ENCODE measurements at places on chromosomes 3 and 15.
A peak's percentile ranks its signal among the peaks of the same experiment; 100 is the strongest.

- DNase-seq, result no peak
These were observed 134.4 kb downstream of the MDFIC2 start for GRCh38 chr3:70177881-70178645.

DNA sequence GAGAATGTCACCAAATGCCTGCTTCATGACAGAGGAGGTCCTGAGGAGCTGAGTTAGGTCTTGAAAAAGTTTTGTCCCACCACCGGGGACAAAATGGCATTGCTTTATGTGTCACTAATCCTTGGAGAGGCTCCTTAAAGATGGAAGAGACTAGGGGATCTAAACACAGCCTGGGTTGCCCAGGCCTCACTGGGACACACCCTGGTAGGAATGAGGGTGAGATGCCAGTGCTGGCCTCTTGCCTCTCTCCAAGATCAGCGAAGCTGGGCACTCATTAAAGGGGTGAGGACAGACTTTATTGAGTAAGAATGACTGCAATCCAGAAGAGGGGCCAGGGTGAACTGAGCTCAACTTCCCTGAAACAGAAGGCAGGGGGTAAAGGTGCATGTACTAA lies 58.5 kb upstream of the KLF13 start:
- DNase-seq, result no peak

DNA sequence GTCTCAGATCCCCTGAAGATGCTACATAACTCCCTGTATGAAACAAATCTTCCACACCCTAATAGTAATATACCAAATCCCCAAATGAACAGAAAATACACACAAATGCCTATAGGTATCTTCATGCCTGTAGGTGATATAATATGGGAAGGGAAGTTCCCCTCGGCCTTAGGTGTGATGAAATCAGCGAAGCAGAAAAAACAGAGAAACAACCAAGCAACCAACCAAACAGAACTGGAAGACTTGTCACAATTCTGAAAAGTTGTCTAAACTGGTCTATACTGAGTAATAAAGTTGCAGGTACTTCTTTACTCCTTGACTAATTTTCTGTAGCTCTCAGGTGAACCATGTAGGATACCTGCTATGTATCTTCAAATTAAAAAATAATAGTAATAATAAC lies 82.2 kb upstream of the SATB1 start:
- DNase-seq, result no peak

DNA sequence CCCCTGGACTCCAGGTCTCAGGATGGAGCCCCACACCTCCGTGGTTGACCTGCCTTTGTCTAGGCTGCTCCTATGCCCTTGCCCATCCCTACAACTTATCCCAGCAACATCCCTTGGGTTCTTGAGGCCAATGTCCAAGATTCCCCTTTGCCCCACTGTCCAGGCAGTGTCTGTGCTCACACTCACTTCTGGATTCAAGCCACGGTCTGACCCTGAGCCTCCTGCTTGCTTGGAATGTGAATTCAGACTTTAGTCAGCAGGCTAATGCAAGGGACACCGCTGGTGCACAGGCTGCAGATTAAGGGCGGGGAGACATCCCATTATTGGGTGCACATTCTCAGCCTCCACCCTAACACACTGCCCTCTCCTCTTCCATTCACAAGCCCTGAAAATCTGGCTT lies 154.1 kb downstream of the WNT5A start:
- no peak for DNase-seq

DNA sequence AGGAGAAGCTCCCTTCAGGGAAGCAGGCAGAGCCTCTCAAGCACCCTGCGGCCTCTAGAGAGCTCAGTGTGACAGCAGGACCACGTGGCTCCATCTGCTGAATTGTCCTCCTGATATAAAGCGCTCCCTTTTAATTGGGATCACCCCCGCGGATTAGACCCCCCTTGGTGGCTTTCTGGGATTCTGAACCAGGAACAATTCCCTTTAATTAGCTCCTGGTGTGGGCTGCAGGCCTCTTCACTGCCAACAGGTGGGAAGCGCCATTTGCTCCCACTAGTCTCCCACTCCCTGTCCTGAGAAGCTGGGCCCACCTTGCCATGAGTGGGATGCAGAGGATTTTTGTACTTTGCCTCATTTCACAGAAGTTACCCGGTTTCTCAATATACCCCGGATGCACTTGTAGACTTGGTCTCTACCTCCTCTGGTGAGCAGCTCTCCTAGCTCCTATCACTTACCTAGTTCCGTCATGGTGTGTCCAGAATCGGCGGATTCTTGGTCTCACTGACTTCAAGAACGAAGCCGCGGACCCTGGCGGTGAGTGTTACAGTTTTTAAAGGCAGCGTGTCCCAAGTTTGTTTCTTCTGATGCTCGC lies 592 bp downstream of the PGPEP1L start:
- DNase-seq, result no peak

GRCh38 chr15:59995568-59996297 lies 8.4 kb upstream of the FOXB1 start:
- DNase-seq, result no peak

DNA sequence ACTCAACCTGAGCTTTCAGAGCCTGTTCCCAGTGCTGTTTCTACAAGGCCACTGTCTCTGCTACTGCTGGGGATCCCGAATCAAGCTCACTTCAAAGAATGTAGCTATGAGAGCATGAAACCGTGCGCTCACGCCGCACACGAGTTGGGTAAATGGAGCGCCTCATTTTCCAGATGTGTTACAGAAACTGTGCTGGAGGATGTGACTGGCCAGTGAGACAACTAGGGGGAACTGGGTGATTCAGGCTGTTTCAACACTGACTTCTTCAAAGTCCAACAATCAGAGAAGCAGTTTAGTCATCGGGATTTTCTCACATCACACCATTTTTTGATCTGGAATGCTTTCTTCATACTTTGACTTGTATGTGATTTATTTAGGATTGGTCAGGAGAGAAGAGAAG lies 3.5 kb downstream of the ZNF710 start:
- DNase-seq, result no peak

- no peak for DNase-seq
These were observed 29.7 kb upstream of the ARNT2 start for GRCh38 chr15:80374441-80374840.

GRCh38 chr3:39292961-39293360 lies 13.1 kb upstream of the CX3CR1 start:
- DNase-seq, result no peak

- DNase-seq, result no peak
These were observed 1.3 kb upstream of the INSYN1 start for GRCh38 chr15:73754461-73754860.

DNA sequence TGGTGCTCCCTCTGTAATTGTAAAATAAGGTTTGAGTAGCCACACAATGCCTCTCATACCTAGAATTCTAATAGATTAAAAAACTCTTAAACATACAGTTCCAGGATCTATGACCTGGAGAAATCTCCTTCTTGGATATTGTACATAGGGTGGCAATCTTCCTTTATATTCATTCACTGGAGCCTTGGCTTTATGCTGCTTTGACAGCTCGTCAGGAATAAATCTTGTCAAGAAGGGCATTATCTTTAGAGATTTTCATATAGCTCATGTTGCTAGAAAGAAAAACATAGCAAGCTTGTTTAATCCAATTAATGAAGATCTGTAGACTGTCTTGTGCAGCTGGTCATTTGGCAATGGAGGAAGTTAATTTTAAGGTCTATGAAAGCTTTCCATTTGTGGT lies 131.1 kb downstream of the PYDC2 start:
- no peak for DNase-seq

GRCh38 chr3:112672716-112673541 lies 32.0 kb upstream of the CCDC80 start:
- peak; percentile 56 for DNase-seq

- DNase-seq, result no peak
These were observed 26.7 kb downstream of the PIK3CA start for GRCh38 chr3:179174898-179175297.

DNA sequence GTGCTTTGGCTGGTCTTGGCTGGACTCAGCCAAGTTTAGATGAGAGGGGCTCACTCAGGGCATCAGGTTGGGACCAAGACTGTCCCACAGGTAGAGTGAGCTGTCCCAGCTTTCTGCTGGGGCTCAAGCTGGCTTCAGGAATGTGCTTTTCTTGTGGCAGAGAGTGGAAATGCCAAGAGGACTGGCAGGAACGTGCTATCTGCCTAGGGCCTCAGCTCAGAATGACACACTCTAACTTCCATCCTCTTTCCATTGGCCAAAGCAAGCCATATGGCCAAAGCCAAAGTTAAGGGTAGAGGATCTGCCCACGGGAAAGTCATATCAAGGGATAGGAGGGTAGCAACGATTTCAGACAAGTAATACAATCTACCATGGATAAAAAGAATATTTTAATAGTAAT lies 178.8 kb downstream of the ABHD5 start:
- DNase-seq, result no peak

GRCh38 chr3:73249047-73249446 lies 187.6 kb downstream of the EBLN2 start:
- DNase-seq, result no peak

DNA sequence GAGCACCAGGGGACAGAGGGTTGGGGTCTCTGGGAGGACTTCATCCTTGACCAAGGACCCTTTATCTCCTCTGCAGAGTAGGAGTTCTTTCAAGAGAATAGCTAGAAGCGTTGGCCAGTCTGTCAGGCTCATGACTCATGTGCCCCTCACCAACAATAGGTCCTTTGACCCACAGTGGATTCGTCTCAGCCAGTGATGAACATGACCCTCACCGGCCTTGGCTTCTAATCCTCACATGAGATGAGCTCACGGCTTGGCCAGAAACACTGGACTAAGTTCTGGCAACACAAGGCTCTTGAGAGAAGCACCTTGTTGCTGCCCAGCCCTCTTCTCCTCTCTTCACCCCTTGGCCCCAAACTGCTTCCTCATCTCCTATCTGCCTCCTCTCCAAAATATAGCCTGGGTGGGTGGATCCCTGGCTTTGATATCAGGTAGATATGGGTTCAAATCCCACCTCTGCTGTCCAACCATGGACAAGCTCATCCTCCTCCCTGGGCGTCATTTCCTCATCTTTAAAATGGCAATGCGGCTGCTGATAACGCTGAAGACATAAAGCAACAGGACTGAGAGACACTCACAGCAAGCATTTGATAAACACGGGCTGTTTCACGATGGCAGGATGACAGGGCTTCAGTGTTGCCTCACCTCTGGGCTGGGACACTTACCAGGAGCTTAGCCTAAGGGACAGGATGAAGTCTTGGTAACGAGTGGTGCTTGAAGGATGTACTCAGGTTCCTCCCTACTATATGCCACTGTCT lies 446.7 kb upstream of the PROK2 start:
- no peak for DNase-seq

DNA sequence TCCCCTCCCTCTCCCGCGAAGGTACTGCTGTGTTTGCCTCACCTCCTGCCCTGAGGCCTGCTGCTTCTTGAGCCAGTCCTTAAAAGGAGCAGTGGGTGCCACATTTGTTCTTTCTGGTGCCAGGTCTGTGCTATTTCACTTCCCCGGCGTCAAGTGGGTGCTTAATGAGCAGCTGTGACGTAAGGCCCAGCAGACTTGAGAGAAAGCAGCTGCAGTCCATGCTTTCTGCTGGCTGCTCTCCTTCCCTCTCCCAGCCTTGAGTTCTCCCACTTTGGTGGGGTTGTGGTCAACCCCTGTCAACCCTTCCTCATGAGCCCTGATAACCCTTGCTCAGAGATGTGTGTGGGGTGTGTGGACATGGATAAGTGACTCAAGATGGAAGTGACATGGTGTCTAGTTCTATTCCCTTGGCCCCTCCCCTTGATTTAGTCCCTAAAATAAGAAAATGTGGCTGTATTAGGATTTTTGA lies 6.9 kb downstream of the INAFM2 start:
- no peak for DNase-seq

DNA sequence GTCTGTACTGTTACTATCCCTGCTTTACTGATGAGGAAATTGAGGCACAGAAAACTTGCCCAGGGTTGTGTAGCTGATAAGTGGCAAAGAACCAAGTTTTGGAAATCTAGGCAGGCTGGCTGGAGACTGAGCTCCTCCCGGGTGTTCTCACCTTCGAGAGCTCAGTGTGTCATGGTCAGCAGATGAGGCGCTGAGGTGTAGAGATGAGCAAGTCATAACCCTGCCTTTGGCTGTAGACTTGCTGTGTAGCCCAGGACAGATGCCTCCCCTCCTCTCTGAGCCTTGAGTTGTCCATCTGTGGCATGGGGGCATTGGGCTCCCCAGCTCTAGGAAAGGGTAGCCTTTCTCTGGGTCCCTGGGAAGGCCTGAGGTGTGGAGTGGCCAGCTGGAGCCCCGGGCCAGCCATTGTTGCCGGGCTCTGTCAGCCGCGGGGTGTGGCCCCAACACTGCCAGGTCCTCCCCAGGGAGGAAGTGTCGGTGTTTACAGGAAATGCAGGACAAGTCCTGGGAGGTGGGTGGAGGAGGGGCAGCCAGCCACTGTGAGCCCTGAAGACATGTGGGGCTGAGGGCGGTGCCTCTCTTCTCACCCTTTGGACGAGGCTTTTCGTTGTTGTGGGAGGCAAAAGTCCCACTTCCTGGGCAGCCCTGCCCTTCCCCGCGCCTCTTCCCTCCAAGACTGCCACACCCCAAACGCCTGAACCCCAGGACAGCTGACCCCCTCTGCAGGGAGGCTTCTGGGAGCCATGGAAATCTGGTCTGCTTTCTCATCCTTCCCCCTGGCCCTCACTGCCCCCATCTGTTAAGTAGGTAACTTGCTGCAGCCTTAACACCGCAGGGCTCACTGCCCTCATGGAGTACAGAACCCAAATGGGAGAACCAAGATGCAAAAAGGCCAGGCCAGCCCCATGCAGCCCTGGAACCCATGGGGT lies 29.1 kb downstream of the FGD5 start:
- DNase-seq, result no peak

DNA sequence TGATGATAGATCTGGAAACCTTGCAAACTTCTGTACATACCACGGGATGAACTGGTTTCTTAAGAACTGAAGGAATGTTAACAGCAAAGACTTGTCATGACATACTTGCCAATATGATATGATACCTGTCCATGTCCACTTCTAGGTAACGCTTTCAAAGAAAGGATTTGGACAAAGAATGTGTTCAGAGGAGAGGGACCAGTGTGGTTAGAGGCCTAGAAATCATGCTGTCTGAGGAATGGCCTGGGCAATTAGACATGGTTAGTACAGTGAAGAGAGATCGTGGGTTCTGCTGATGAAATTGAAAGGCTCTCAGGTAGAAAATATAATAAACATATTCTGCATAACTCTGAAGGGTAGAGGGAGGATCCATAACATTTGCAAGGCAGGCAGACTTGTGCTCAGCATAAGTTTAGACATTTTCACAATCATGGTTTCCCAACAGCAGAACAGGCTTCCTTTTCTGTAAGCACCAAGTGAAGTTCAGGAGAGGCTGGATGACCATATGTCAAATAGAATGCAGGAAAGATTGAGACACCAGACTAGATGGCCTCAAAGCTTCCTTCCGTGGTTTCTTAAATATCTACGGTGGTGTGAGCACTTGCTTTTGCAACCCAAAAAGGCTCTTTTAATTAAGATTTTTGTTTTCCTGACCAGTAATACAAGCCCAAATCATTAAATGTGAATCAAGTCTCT lies 39.9 kb downstream of the TGFBR2 start:
- DNase-seq, result no peak

- DNase-seq, result no peak
These were observed 85.9 kb downstream of the AQR start for GRCh38 chr15:34883633-34884032.

DNA sequence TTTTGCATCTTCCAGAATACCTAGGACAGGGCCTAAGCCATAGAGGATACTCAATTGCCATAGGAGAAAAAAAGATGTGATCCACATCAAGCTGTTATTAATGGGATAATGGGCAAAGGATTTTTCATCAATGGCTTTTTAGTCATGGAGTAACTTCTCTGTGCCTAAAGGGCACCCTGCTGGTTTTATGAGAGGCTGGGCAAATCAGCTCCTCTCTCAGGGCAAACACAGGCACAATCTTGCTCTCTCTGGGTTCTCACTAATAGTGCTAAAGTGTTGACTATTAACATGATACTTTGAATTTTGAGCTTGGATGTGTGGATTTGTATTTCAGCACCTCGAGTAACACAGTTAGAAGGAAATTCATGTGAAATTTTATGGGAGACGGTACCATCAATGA lies 67.6 kb downstream of the GHSR start:
- no peak for DNase-seq

Data from immature natural killer cell (primary cell).